ENCODE measurements at places on chromosomes 11 and 22. TPM values are rescaled to one million over a fixed set of nuclear protein-coding genes. Genes with fewer than 3 reads are reported as not detected.
A peak's percentile ranks its signal among the peaks of the same experiment; 100 is the strongest.

DNA sequence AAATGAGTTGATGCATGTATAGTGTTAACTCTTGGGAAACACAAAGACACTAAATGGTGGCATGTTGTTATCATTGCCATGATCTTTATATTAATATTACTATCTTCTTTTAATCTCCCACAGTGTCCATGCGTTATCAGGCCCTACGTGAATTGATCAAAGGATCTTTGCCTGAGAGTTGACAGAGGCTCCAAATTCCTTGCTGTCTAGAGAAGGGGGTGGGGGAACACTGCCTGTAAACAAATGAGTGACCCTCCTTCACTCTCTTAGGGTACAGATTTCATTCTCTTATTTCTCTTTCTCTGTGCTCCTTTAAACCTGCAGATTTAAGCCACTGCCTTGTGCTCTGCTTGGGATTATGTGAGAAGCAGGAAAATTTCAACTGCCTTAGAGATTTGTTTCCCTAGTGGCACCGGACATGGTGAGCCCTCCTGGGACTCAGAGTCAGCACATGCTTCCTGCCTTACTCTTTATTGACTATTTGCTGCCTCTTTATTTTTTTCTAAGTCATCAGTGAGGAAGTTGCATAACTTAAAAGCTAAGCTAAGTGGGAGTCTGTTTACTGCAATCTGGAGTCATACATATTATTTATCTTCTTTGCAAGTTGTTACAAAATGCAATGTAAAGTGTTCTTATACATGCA lies 122.9 kb downstream of the MAML2 start:
- no peak for DNase-seq

Gene RIMBP3C
- 0.33 TPM for total RNA-seq

DNA sequence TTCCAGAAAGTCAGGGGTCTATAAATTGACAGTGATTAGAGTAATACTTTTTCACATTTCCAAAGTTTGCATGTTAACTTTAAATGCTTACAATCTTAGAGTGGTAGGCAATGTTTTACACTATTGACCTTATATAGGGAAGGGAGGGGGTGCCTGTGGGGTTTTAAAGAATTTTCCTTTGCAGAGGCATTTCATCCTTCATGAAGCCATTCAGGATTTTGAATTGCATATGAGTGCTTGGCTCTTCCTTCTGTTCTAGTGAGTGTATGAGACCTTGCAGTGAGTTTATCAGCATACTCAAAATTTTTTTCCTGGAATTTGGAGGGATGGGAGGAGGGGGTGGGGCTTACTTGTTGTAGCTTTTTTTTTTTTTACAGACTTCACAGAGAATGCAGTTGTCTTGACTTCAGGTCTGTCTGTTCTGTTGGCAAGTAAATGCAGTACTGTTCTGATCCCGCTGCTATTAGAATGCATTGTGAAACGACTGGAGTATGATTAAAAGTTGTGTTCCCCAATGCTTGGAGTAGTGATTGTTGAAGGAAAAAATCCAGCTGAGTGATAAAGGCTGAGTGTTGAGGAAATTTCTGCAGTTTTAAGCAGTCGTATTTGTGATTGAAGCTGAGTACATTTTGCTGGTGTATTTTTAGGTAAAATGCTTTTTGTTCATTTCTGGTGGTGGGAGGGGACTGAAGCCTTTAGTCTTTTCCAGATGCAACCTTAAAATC lies 5.3 kb downstream of the MALAT1 start:
- DNase-seq, result no peak

Gene CNGA4
- 0.21 TPM for total RNA-seq

DNA sequence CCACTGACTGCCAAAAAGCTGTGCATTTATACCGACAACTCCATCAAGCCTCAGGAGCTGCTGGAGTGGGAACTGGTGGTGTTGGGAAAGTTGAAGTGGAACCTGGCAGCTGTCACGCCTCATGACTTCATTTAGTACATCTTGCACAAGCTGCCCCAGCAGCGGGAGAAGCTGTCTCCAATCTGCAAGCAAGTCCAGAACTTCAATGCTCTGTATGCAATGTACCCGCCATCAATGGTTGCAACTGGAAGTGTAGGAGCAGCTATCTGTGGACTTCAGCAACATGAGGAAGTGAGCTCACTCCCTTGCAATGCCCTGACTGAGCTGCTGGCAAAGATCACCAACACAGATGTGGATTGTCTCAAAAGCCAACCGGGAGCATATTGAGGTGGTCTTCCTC lies at the start of gene SLC22A25:
TSS of gene SLC22A25 (minus strand) at position 67 of the 400 bp plus-strand sequence. CDS start 13,947 bp downstream, outside the sequence.
- DNase-seq, result no peak

Gene SLC22A8
- not detected for total RNA-seq

DNA sequence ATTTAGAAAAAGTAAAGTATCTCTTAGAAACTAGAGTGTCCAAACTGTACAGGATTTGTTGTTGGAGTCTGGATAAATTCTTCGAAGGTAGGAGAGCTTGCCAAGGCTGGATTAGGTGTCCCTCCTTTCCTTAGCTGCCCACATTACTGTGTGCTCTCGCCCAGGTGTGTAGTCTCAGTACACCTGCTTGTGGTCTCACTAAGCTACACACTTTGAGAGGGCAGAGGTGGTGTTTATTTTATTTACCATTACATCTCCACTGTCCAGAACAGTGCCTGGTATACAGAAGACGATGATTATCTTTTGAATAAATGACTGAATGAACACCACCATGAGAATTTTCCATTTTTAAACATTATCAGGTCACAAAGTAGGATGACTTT lies 36.5 kb downstream of the VSIG10L2 start:
- DNase-seq, result no peak

DNA sequence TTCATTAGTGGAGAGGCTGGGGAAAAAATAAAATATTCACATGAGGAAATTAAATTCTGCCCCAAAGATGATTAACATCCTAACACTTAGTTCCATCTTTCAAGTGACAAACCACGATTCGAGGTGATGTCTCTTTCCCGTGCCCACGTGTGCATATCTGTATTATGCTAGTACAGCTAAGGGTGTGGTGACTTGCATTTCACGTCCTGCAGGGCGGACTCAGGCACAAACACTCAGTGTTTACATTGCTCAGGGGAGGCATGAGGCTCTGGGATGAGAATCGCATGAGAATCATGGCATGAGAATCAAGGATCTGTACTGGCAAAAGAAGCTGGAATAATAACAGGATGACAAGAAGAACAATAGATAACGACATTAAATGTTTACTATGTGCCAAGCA lies 179.4 kb downstream of the NTM start:
- DNase-seq, result no peak

Gene C1QTNF4
- total RNA-seq, result 0.49 TPM

Gene SGSM1
- 0.19 TPM for total RNA-seq

GRCh38 chr11:69309631-69310280 lies 15.8 kb downstream of the MYEOV start:
- DNase-seq, result no peak

Gene KDM4E
- 0.09 TPM for total RNA-seq

DNA sequence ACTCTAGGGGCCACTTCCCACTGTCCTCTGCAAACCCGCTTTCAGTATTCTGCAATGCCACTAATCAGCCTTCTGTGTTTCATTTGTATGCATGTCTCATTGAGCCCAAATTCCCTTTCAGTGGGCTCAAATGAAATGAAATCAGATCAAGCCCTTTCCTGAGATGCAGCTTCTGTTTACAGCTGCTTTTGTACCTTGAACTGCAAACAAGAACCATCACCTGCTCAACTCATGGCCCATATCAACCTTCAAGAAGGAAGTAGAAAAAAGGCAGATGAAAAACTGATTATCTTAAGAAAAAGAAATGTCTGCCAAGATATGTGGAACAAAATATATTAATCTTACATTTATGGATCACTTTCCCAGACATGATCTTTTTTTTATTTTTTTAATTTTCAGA lies 141.1 kb upstream of the ARHGAP42 start:
- DNase-seq, result no peak

DNA sequence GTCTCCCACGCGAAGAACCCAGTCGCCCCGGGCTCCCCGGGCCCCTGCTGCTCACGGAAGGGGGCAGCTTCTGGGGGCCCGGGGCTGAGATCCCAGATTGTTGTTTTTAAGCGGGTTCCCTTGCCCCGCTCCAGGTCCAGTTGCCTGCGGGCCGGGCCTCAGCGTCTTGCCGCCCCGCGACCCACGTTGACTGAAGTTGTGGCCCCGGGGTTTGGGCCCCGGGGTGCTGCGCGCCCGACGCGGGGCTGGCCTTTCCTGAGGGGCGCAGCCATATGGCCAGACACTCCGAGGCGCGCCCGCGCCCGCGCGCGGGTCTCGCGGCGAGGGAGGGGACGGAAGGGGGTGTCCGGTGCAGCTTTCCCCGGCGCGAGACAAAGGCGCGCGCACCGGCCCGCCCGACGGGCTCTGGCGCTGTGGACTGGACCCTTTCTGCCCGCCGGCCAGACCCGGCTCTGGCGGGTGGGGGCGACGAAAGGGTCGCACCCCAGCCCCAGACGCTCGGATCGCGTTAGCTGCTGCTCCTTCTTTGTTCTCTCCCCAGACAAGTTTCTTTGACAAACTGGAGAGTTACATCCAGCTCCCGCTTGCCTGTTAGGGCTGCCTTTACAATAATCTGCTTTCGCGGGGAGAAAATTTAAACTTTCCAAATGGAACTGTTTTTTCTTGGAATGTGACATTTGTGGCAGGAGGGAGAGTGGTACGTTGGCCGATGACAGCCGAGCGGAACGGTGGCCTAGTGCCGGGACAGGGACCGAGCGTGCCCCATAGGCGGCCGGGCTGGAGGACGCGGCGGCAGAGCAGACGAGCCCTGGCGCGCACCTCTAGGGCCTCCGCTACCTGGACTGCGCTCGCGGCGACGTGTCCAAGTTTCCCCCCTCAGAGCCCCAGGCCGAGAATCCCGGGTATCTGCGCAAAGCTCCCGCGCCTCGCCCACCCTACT lies 716 bp downstream of the AMOTL1 start:
- DNase-seq, result peak; percentile 26

Gene SSRP1
- 250 TPM for total RNA-seq

Gene CYB5R2
- total RNA-seq, result 26.9 TPM

GRCh38 chr11:3732671-3733436 lies 61.7 kb upstream of the CHRNA10 start:
- no peak for DNase-seq

Gene GPR83
- not detected for total RNA-seq

Gene DNAJC4
- 26.7 TPM for total RNA-seq

DNA sequence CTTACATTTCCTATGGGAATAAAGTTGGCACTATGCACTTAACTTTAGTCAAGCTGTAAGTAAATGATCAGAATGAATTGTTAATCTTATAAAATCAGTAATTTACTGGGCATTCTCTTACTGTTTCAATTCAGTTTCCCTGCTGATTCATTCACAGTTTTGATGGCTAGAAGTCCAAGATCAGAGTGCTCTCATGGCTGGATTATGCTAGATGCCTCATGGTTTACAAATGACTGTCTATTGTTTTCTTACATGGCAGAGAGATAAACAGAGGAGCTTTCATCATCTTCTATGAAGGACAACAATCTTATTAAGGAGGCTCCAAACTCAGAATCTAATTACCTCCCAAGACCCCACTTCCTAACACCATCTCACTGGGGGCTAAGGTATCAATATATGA lies 135.1 kb upstream of the CARD18 start:
- no peak for DNase-seq
